ENCODE measurements at places on chromosomes 13 and 19.

GRCh38 chr13:89267734-89268133, 1596.6 kb downstream of the SLITRK5 start:
- no peak for DNase-seq

- no peak for DNase-seq
Observed at GRCh38 chr19:44635581-44636438, 7.9 kb upstream of the PVR start.

GRCh38 chr19:35134601-35135242, at the start of gene LGI4:
TSS of gene LGI4 (minus strand) at chr19:35135059. CDS start at chr19:35134680, 379 bp downstream.
- DNase-seq, result no peak

DNA sequence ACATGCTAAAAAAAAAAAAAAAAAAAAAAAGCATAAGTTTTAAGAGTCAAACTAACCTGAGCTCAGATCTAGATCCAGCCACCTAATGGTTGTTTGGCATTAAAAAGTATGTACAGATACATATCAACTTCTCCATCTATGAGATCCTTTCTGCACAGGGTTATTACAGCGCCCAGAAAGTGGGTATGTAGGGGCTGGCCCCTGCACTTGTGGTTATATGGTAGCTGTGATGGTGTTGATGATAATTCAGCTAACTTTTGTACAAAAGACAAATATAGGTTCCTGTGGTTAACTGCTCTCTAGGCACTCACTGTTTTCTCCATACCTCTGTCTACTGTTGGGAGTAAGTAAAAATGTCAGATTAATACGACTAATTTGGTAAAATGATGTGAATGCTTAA, 81.7 kb downstream of the TNFRSF19 start:
- no peak for DNase-seq

GRCh38 chr13:52366291-52366690, 39.7 kb downstream of the THSD1 start:
- DNase-seq, result no peak

DNA sequence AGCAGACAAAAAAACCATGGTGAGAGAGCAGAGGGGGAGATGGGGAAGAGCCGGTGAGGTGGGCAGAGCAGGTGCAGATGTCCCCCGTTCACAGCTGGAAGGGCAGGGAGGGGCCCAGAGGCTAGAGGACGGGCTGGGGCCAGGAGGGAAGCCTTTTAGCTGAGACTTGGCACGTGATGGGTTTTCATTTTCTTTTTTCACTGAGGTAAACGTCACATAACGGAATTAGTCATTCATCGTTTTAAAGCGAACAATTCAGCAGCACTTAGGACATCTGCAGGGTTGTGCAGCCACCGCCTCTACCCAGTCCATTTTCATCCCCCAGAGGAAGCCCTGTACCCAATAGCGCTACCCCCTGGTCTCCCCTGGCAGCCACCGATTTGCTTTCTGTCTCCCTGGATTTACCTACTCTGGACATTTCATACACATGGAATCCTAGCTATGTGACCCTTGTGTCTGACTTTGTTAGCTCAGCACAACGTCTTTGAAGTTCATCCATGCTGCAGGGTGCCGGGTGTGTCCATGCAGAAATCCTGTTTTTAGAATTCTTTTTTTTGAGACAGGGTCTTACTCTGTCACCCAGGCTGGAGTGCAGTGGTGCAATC, 16.0 kb upstream of the EMC10 start:
- DNase-seq, result no peak

DNA sequence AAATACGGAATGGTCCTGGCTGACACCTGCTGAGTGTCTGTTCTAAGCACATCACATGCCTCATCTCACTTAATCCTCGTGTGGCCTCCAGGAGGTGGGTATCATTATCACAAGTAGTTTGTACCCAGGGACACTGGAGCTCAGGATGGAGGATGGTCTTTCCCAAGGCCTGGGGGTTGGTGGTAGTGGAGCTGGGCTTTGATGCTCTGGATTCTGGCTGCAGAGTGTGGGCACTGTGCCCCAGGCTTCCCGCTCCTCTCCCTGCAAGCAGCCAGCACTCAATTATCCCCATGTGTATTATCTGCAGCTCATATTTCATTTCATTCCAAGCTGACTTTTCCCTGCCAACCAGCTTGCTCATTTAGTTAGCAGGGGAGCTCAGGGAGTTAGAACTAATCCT, 52.1 kb downstream of the SIAH3 start:
- DNase-seq, result no peak

DNA sequence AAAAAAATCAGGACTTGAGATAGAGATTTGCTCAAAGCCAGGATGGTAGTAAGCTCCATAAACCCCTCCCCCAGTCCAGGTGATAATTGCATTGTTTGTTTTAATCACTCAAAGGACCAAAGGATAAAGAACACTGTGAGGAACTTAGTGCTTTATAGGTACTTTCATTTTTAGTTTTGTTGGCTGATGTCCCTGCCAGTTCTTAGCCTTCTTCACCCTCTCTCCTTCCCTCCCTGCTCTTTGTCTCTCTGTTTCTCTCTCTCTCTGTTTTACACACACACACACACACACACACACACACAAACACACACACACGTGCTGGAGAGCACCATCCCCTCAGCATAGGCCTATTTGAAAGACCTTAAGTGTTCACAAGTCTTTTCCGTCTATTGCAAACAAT, 5.2 kb downstream of the FRY start:
- DNase-seq, result no peak

- DNase-seq, result no peak
Observed at GRCh38 chr19:48600679-48601417, 5.7 kb upstream of the SPACA4 start.

DNA sequence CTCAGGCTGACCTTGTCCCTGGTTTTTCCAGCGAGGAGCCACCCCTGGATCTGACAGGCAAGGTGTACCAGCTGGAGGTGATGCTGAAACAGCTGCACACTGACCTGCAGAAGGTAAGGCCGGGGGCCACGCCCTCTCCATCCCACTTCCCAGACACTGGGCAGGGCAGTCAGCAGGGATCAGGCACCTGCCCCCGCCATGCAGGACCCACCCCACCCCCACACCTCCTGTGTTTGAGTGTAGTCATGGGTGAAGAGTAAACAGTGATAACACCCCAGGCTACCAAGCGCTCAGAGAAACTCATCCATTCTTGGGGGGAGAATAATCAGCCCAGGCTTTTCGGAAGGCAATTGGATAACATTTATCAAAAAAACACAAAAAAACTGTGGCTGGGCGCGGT, 19.9 kb downstream of the DPF1 start:
- no peak for DNase-seq

GRCh38 chr19:33725567-33725966, 71.1 kb upstream of the KCTD15 start:
- DNase-seq, result no peak

DNA sequence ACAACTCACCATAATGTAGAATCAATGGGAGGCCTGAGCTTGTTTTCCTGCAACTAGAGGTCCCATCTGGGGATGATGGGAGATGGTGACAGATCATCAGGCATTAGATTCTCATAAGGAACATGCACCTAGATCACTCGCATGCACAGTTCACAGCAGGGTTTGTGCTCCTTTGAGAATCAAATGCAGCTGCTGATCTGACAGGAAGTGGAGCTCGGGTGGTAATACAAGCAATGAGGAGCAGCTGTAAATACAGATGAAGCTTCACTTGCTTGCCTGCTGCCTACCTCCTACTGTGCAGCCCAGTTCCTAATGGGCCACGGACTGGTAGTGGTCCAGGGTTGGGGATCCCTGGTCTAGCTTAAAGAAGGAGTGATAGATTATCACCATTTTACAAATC, 33.0 kb downstream of the KPNA3 start:
- no peak for DNase-seq

- DNase-seq, result no peak
Observed at GRCh38 chr19:3852614-3853254, 16.1 kb downstream of the ZFR2 start.

DNA sequence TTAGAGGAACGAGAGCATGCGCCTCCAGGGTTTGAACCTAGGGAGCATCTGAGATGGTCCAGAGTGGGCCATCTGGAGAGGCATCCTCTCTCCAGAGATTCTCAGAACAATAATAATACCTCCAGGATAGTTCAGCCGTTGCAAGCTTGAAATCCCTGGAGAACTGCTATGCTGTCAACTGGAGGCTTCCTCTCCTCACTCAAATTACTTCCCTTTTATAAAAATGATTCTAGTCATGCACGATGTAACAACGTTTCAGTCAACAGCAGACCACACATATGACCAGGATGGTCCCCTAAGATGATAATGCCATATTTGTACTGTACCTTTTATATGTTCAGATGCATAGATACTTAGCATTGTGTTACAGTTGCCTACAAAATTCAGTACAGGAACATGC, 108.7 kb downstream of the SHISA2 start:
- DNase-seq, result no peak

GRCh38 chr13:50910485-50910805, 854 bp downstream of the RNASEH2B start:
- DNase-seq, result no peak

- DNase-seq, result no peak
Observed at GRCh38 chr13:39672378-39673132, 17.1 kb downstream of the COG6 start.

DNA sequence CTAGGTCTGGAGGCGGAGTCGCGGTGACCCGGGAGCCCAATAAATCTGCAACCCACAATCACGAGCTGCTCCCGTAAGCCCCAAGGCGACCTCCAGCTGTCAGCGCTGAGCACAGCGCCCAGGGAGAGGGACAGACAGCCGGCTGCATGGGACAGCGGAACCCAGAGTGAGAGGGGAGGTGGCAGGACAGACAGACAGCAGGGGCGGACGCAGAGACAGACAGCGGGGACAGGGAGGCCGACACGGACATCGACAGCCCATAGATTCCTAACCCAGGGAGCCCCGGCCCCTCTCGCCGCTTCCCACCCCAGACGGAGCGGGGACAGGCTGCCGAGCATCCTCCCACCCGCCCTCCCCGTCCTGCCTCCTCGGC, at the start of gene SLC5A5:
TSS of gene SLC5A5 (plus strand) at position 68 of the 373 bp plus-strand sequence. CDS start 375 bp downstream, outside the sequence.
- DNase-seq, result peak; percentile 43

GRCh38 chr13:52165411-52165810, 6.0 kb upstream of the NEK3 start:
- DNase-seq, result no peak

DNA sequence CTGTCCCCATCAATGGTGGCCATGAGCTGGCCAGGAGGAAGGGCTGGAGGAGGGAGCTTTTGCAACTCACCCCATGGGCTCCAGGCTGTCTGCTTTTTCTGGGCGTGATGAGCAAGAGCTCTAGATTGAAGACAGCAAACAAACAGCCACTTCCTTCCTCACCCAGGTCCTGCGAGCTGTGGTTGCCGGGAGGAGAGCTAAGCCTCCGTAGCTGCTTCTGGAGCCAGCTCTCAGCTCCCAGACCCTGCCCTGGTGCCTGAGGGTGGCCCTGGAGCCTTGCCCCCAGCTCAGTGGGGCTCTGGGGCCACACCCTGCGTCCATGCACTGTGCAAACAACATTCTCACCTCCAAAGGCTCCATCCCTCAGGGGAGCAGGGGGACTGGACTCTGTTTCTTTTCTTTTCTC, 6.2 kb downstream of the MYO1F start:
- DNase-seq, result peak; percentile 84

GRCh38 chr13:46992383-46992952, 95.6 kb upstream of the HTR2A start:
- no peak for DNase-seq

- DNase-seq, result no peak
Observed at GRCh38 chr13:32425158-32425557, 2.8 kb downstream of the N4BP2L1 start.

DNA sequence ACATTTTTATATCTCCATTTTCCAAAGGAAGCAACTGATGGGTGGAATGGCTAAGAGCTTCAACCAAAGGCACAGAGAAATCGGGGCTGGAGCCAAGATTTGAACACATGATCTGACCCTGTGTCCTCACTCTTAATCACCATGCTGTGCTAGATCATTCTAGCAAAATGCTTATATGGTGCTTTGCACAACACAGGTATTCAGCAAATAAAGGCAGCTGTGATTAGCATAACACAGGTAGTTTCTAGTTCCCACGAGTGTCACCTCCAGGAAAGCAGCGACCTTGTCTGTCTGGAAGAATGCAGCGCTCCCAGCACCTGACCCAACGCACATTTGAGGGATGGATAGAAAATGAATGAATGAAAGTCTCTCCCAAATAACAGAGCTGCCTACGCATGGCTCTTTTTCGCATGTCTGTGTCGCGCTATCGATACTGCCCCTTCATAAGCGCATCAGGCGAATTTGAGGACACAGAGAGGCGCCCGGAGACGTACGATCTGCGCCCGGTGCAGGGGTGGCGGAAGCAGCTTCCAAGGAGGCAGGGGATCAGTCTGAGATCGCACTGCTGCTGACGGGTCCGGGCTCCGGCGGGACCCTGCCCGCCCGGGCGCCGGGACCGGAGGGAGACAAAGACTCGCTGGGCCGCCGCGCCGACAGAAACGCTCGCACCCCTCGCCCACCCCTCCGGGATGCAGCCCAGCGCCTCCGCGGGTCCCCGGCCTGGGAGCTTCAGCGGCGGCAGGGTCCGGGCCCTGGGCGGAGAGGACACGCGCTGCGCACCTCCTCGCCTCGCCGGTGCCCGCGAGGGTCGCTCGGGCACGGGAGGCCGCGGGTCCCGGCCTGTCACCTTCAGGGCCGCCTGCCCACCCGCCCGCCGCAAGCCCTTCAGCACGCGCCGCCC, 609 bp downstream of the EPS15L1 start:
- DNase-seq, result no peak

- DNase-seq, result no peak
Observed at GRCh38 chr13:90510319-90510718, 837.2 kb upstream of the MIR17HG start.

GRCh38 chr19:821825-822503, at the start of gene PLPPR3:
TSS of gene PLPPR3 (minus strand) at chr19:821955. CDS start at chr19:821559, 396 bp downstream.
- no peak for DNase-seq

GRCh38 chr19:48295458-48295857, 25.6 kb downstream of the ZNF114 start:
- DNase-seq, result no peak

DNA sequence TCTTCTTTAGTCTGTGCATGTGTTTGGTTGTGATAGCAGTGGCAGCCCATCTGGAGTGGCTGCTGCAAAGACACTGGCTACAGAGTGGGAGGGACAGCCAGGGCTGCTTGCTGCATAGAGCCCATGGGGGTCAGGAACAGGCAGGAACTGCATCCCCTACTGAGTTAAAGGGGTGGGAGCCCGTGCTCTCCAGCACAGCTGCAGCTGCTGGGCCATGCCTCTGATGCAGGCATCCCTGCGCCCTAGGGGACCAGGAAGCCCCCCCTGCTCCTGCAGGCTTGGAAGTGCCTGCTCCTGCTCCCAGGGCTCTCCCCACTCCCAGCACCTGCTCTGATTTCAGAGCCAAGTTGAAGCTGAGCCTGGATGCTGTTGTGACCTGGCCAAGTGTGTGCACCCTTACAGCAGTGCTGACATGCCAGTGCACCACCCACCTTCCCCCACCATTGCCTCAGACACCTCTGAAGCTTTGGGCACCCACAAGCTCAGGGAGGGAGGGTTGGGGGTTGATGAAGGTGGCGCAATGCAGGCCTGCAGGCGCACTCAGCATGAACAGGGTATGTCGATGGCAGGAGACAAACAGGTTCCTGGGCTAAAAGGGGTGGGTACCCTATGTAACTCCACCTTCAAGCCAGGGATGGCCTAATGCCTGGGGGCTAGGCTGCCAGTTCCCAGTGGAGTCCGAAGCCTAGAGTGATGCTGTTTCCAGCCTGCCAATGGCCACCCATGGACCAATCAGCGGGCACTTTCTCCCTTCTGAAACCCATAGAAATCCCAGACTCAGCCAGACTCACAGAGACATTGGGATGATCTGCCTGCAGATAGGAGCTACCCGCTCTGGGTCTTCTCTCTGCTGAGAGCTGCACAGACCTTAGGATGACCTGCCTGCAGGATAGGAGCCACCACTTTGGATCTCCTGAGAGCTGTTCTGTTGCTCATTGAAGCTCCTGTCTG, 919.9 kb upstream of the MIR17HG start:
- no peak for DNase-seq

Measured in T-helper 1 cell (primary cell).